ENCODE measurements at places on chromosomes 6 and 20.
A peak's percentile ranks its signal among the peaks of the same experiment; 100 is the strongest.

DNA sequence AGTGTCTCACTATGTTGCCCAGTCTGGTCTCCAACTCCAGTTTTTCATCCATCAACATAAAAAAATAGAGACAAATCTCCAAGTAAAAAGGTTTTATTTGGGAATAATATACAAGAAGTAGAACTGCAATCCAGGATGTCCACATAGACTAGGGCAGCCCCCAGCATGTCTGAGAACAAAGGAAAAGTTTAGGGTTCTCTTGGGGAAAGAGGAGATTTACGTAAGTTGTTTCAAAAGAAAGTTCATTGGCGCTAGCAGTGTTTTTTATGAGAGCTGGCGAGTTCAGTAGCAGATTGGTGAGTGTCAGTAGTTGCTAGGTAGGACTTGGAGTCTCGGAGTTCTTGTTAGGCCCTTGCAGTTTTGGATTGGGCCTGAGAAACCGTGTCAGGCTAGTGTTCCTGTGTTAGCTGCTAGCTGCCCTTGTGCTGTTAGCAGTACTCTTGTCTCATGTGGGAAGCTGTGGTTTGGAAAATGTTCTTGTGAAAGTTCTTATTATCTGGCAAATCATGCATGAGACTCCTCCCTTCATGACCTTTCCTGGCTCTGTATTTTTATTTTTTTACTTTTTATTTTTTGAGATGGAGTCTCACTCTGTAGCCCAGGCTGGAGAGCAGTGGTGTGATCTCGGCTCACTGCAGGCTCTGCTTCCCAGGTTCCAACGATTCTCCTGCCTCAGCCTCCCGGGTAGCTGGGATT is 24.7 kb downstream of the TTLL9 start:
- no peak for DNase-seq

DNA sequence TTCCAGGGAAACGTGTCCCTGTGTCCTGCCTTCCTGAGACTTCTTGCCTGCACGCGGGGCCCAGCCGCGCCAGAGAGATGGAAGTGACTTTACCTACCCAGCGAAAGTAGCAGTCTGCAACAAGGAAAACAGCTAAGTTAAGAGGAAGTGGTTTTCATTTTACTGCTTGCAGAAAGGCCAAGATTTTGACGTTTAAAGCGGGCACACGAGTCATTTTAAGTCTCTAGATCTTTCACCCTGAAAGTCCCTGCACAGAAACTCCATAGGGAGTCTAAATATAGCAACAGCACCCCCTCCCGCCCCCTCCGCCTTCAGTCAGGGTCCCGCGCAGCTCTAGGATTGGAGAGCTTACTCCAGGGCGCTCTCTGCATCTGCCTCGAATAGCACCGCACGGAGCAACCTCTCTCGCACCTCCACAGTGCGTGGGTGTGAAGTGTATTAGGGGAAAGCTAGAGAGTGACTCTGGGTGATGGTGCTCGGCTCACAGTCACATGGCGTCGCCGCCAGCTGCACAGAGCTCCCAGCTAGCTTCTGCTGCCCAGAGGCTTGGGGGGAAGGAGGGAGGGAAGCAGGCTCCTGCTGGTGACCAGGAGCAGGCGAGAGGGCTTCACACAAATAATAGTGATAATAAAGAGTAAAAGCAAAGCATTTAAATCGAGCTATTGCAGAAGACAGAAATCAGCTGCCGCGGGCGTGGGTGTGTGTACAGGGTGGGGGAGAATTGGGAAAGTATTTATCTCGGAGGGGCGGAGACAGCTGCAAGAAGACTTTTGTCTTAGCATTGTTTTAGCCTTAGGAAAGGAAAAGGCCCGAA is 1.8 kb upstream of the KCNQ5 start:
- DNase-seq, result peak; percentile 87

- no peak for DNase-seq
These were observed 48.1 kb downstream of the NKX2-2 start for GRCh38 chr20:21465799-21466198.

- DNase-seq, result no peak
These were observed 153.5 kb upstream of the KCNG1 start for GRCh38 chr20:51176446-51176845.

DNA sequence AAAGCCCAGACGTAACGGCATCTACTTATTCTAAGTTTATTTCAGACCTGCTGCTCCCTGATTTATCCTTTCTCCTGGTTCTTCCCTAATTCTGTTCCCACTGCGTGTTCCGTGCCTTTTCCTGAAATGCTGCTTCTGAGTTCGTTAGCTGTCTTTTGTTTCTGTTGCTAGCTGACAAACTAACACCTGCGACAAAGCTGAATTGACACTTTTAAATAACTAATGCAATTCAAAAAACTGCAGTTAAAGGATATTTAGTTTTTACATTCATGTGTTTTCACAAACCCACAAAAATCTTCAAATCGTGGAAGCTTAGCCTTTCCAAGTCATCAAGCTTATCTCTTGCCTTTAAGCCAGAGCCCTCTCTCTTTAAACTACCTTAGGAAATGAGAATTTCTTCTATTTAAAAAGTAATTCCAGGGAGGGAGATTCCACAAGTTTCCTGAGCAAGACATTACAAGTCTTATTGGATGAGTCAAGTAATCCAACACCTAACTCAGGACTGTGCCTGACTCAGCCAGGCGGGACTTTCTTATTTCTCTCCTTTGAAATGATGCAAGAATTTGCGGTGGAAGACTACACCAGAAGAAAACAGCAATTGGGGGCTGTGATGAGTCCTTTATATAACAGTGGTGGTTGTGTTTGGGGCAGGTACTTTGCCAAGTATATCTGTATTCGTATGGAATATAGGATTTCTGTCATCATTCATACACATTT is 6.3 kb downstream of the ADTRP start:
- no peak for DNase-seq

DNA sequence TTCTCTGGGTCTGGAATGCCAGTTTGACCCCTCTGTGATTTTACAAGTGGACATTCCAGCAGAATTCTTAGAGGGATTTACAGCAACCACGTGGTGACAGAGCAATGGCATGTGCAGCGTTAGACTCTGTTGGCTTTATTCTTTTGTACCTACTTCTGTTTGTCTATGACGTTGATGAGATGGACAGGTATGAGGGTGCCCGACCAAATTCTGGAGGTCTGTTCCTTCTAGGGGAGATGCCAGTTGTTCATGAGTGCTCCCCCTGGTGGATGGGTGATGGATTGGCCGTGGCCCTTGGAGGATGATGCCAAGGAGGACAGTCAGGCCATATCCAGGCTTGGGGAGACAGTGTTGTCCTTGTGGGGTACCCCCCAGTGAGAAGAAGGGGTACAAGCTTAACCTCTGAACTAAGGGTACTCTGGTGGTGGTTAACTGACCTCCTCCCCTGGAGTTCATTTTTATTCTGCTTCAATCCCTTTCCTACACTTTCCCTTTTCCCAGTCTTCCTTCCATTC is 198.6 kb downstream of the DTNBP1 start:
- DNase-seq, result peak; percentile 66

GRCh38 chr6:45654673-45655072 is 276.9 kb upstream of the SUPT3H start:
- no peak for DNase-seq

DNA sequence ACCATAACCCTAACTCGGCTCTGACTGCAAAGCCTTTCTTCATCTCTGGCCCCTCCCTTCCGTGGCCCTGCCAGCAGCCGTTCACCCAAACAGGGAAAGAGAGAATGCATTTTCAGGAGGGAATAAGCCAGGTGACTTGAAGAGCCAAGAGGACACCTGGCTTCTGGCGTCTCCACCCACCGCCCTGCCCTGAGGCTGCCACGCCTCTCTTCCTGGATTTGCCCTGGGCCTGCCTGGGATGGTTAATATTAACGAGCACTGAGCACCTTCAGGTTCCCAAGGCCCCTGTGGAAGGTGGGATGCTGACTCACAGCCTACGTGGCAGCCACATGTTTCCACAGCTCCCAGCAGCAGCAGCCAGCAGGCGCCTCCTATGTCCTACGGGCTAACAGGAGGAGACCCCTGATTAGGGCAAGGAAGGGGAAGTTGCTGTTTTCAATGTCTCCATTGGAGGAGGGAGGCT is 138.0 kb upstream of the RREB1 start:
- no peak for DNase-seq

GRCh38 chr6:53107091-53107490 is 41.5 kb downstream of the GCM1 start:
- no peak for DNase-seq

GRCh38 chr6:45387236-45387635 is 9.5 kb upstream of the SUPT3H start:
- no peak for DNase-seq

DNA sequence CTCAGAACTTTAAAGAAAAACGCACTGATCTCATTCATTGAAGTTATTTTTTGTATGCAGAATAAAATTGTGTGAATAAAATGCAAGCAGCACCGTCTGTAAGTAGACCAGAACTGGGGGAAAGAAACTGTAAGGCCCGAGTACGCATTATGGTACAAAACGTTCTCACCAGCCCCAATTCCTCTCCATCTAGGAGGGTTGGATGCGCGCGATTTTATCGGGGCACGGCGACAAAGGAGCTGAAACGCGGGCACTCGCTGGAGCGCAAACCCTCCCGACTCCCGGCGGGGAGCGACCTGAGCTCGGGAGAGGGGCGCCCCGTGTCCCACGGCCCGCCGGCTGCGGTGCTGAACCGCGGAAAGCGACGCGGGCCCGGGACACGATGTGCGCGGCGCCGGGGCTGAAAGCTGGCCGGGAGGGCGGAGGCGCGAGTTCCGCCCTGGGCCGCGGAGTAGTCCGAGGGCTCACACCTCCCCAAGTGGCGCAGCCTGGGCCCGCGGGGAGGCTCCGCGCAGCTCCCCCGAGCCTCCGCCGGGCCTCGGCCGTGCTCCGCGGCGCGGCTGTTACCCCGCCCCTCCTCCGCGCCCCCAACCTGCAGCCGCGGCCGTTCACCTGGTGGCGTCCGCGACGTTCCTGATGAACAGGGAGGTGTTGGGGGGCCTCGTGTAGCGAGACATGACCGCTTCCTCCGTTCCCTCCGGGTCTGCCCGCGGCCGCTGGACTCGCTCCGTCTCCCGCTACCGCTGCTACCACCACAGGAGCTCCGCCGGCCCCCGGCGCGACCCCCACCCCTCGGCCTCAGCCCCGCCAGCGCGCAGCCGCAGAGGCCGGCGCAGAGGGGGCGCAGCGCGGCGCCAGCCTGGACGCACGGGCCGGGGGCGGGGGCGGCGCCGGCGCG is at the start of gene SRSF12:
Gene SRSF12, minus strand, starts transcription at position 861 of the 898 bp plus-strand sequence. Its CDS starts 184 bp downstream, at position 677.
- peak; percentile 14 for DNase-seq

GRCh38 chr20:57938158-57939108 is 228.6 kb upstream of the PMEPA1 start:
- no peak for DNase-seq
